Cardiac muscle cell (in vitro differentiated cells and primary cell): ENCODE measurements at places on chromosomes 3 and 15. TPM values are rescaled to one million over a fixed set of nuclear protein-coding genes. Genes with fewer than 3 reads are reported as not detected.

DNA sequence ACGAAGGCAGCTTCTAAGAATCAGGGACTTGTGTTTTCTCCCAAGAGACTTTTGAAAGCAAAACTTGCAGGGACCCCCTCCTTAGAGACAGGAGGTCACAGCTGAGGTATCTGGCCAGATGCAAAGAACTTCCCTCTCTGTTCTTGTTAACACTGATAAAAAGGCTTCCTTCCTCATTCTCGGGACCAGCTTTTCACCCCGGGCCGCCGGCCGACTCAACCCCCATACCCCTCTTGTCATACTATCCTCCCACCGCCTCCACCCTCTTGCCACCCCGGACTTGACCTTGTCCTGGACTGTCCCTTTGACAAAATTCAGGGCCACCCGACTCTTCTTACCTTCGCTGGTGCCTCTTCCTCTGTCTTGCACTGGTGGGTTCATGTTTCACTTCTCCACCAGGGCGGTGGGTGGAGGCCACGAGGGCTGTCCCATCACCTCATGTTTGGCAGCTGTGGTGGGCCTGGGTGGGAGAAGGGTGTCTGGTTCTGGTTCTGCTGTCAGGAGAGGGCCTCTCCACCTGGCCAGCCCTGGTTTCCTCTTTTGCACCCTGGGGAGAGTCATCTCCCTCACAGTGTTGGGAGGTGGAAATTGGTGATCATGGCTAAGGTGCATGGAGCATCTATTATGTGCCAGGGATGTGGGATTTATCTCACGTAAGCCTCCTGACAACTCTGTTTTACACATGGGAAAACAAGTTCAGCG is 32.5 kb downstream of the BHLHE40 start:
- no peak for DNase-seq
- H3K4me1 ChIP-seq = peaks cover 7% of the 10 kb centered on the region
- no peaks in the 10 kb centered on the region for H3K36me3 ChIP-seq
- H3K27ac ChIP-seq = no peak overlapping the region
- H3K4me3 ChIP-seq = no peak overlapping the region

- peaks cover 9% of the 10 kb centered on the region for H3K4me1 ChIP-seq
- no peak for DNase-seq
- no peak overlapping the region for H3K4me3 ChIP-seq
Observed at GRCh38 chr3:100129941-100130340, 15.6 kb upstream of the FILIP1L start.

The KIF7 gene
- 24.4 and 33.8 TPM in 2 replicates for total RNA-seq

The RASGRP1 gene
- total RNA-seq = 2.6 and 4.5 TPM in 2 replicates

- H3K36me3 ChIP-seq = no peaks in the 10 kb centered on the region
- no peaks in the 10 kb centered on the region for H3K4me1 ChIP-seq
- H3K27ac ChIP-seq = no peak overlapping the region
- H3K4me3 ChIP-seq = no peak overlapping the region
- H3K27me3 ChIP-seq = peaks cover 22% of the 10 kb centered on the region
Observed at GRCh38 chr15:26702381-26702780, 70.5 kb downstream of the GABRB3 start.

The ONECUT1 gene
- total RNA-seq = 0.18 TPM in 1 of 2 replicates, not detected in the other
